ENCODE measurements at places on chromosomes 16 and 17.

DNA sequence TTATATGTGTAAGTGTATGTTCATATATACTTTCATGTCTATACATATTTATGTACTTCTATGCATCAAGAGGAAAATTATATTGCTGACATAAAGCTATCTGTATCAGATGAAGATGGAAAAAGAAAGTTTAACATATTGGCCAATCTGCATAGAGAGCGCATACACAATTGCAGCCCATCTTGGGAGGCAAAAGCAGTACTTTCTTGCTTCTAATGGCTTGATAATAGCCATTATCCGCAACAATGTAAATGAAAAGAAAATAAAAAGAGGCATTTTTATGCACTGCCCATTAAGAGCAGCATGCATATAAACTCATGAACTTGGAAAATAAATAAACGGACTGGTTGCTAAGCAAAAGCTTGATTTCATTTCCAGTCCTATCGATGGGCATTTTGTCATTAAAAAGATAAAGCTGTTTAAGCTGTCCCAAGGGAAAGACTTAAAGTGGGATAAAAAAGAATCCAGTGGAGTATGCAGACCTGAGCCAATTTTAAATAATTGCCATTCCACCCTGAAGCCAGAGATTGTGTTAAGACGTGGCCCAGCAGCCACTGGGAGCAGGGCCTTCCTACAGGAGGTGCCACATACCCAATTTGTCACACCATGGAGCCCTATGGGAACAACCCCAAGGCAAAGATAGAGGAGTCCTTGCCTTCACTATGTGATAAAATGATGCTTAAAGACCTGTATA, 183.6 kb upstream of the CDH11 start:
- no peak for DNase-seq

- DNase-seq = no peak
These were observed 4.7 kb downstream of the KCTD5 start for GRCh38 chr16:2686912-2687507.

- DNase-seq = no peak
These were observed 5.4 kb downstream of the GAA start for GRCh38 chr17:80106751-80107150.

DNA sequence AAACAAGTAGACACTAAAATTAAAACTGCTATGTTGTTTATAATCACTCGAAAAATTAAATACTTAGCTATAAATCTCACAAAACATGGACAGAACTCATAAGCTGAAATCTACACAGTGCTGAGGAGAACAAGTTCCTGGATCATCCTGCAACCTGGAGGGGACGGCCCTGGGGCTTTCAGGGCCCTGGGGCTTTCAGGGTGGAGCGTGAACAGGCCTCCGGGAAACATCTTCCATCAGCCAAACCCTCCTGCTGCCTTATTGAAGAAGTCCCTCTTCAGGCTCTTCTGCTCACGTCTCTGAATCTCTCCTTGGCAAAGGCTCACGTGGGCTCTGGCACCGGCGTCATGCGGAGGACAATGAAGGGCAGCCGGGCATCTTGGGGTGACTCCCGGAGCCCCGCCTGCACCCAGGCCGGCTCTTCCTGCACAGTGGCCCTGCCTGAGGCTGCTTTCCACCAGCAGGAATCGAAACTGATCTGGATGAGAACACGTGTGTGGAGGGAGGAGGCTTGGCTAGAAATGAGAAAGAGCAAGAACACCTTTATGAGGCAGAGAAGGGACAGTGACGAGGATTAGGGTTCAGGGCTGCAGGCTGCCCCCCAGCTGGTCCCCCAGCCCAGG, 127.3 kb downstream of the CDRT15L2 start:
- no peak for DNase-seq

- DNase-seq = no peak
These were observed 5.9 kb downstream of the ZNF205 start for GRCh38 chr16:3118204-3118790.

DNA sequence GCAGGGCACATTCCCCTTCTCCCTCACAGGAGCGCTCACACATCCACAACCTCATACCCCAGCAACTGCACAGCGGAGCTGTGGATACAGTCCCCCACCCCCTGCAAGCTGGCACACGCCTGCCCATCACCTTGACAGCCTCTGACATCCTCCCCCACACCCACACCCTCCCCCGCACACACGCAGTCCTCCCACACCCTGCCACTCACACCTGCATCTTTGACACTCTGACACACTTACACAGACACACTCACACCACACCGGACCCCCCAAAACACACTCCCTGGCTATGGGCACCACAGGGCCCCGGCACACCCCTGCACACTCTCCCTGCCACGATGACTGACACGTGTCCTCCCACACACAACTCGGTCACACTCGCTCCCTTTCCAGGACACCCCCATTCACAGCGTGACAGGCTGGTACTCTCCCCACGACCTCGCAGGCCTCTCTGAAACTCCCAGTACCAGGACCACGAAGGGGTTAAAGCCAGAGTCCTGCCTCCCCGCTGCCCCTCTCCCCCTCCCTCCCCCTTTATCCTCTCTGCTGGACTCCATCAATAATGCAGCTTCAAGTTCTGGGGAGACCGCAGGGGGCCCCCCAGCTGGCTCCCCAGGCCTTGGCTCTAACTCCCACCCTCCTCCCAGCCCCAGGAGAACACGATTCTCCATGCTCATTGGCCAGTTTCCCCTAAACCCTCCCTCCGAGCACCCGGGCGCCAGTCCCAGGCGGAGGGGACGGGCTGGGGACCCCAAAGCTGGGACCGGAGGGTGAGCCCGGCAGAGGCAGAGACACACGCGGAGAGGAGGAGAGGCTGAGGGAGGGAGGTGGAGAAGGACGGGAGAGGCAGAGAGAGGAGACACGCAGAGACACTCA, at the start of gene PPP1R1B:
PPP1R1B (plus strand) TSS at position 782 of the 876 bp plus-strand sequence. CDS start 441 bp downstream, outside the sequence.
- DNase-seq = no peak

- DNase-seq = peak; percentile 74
These were observed 26.4 kb downstream of the USP10 start for GRCh38 chr16:84726079-84726668.

- DNase-seq = no peak
These were observed 151.6 kb downstream of the ABCC12 start for GRCh38 chr16:48004141-48004695.

DNA sequence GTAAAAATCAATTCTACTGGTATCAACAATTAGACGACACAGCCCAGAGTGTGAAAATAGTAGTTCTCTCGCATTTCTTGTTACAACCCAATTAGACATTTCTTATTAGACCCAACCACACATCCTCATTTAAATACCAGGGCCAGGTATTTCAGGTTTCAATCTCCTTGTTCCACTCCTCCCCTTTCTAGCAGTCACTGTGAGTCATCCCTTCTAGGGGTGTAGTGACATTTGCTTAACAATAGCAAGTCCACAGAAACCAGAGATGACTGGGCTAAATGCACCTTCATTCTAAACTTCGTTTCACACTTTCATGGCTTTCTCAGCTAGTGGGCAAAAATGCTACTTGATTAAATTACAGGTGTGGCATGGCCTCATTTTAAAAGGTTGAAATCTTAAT, 116.9 kb upstream of the CACNG3 start:
- DNase-seq = no peak

DNA sequence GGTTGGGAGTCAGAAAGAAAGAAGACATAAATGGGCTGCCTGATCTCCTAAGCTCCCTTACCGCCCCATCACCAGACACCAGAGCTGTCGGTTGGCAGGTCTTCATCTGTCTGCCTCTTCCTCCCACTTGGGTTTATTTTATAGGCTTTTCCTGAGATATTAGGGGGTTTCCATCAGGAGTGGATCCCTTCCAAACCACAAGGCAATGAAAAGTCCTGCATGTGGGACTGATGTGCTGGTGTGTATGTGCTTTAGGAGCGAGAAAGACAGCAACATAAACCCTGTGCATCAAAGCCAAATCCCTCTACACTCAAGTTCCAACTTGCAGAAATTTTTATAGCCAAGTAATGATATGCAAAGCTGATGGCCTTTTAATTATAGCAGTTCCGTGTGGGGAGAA, 389.5 kb downstream of the SLC39A11 start:
- DNase-seq = no peak

GRCh38 chr17:82653651-82654528, 5.6 kb upstream of the WDR45B start:
- no peak for DNase-seq

DNA sequence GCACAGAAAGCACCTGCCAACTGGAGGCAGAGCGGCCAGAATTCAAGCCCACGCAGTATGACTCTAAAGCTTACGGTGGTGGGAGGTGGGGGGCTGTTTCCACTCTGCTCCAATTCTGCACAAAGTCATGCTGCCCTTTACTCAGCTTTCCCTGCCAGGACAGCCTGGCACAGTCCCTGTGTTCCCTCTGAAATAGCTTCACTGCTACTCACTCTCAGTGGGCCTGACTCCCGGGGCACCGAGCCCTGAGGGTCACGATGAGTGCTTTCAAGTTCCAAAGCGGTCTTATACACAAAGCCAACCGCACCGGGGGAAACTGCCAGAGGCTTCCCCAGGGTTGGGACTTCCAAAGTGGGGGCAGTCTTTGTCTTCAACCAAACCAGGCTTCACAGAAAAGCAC, 306.1 kb upstream of the XYLT1 start:
- no peak for DNase-seq

GRCh38 chr16:85655216-85656129, 33.3 kb downstream of the GINS2 start:
- no peak for DNase-seq

DNA sequence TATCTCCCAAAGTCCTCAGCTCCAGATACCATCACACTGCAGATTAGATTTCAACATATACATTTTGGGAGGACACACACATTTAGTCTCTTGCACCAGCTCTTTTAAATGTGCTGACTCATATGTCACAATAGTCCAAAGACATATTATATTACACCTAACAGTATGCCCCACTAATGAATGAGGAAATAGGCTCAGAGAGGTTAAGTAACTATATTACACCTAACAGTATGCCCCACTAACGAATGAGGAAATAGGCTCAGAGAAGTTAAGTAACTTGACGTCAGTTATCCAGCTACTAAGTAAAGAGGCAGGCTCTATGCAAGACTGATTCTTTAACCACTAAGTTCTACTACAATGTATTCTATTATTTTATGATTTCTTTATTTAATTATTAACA, 9.7 kb downstream of the IRX6 start:
- DNase-seq = no peak

- no peak for DNase-seq
These were observed 3.6 kb upstream of the FAM222B start for GRCh38 chr17:28846231-28846630.

GRCh38 chr17:50785946-50786570, 18.7 kb upstream of the ANKRD40CL start:
- no peak for DNase-seq

DNA sequence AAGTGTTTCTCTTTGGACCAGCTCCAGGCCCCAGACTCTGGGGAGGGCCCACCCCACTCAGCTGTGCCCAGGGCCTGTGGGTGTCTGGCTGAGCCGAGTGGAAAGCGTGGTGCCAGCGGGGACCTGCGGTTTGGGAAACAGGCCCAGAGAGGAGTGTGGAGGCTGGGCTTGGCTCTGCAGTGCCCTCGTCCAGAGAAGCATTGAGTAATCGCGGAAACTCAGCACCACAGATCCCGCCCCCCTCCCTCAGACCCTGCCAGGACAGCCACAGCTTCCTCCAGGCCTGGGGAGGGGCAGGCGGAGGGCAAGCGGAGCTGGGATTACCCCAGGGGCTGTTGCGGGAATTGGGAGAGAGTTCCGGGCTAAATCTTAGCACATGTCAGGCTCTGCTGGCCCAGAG, 14.6 kb upstream of the PITPNA start:
- peak; percentile 86 for DNase-seq

- DNase-seq = peak; percentile 32
These were observed 129.4 kb upstream of the SEC14L1 start for GRCh38 chr17:77011173-77012011.

DNA sequence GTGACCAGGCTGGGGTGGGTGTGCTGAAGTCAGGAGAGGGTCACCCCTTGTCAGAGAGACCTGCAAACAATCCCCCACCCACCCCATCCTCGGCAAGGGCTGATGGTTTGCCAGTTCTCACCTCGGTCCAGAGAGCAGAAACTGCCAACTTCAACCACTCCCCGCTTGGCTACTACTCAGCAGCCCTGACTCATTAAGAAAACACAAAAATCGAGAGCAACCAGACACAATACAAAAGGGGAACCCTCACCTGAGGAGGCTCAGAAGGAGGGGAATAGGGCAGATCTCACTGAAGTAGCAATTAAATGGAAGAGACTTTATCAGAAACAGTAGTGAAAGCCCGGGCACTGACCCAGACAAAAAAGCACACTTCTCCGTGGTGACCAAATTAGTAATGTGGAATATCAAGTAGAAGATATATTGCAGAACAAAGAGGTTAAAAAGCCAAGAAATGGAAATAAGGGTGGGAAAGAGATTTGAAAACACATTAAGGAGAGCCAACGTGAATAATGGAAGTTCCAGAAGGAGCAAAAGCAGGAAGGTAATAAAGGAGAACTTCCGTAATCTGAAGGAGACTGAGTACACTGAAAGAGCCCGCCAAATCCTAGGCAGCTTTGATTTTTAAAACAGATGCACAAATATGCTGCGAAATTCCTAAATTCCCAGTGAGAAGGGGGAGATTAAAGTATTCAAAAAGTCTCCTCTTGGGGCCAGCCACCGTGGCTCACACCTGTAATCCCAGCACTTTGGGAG, 23.6 kb downstream of the CENPV start:
- DNase-seq = no peak

All from fibroblast of skin of scalp (primary cell).